T47D (cell line): ENCODE measurements at places on chromosomes 7 and 10.

- no peak for DNase-seq
Observed at GRCh38 chr7:74092321-74092963, 8.8 kb downstream of the LIMK1 start.

- DNase-seq: no peak
Observed at GRCh38 chr10:43871545-43871944, 222.9 kb upstream of the ZNF32 start.

DNA sequence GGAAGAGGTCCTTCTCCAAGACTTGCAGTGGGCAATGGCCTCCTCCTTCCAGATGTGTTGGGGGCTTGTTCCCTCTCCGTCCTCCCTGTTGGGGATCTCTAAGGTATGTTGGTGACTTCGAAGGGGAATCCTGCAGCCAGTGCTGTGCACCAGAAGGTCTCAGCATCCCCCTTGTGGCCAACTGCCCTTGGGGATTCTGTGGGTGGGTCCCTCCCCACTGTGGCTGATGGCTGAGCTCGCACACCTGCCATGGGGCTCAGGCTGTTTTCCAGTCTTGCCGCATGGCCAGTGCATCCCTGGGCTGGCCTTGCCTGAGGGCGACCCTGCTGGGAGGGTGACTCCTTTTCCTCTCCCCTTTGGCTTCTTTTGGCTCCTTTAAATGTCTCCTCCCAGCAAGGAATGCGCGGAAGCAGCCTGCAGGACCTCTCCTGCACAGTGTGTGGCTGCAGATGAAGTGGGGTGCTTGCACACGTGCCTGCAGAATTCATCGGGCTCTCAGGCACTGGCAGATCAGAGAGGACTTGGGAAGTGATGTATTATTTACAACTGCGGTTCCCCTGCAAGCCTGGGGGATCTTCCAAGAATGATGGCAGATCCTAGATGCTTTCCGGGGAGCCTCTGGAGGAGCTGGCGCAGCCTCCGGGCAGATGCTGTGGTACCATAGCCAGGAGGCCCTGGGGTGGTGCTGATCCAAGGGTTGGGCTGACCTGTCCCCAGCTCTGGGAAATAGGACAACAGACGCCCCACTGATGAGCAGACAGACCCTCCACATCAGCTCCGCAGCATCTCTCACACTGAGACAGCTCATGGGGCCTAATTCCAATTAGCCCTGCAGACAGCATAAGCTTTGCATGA lies 410.0 kb downstream of the TCERG1L start:
- no peak for DNase-seq

DNA sequence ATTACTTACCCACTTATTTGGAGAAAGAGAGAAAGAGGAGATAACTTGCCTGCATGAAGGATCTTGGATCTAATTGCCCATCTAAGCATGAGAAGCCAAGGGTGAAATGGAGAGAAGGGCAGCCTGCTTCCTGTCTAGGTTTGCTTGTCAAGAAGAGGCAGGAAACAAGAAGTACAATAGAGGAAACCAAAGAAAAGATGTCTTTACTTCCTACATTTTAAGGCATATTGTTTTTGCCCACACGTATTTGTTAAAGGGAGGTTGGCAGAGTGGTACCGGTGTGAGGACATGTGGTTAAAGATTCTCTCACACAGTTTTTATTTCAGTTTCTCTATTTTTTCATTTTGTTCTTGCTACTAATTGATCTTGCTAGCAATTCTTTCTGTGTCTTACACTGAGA lies 6.0 kb upstream of the TAS2R38 start:
- no peak for DNase-seq
